ENCODE measurements at places on chromosomes 7 and 10.

GRCh38 chr7:11830582-11831155, 1.3 kb downstream of the THSD7A start:
- peak; percentile 6 for DNase-seq

DNA sequence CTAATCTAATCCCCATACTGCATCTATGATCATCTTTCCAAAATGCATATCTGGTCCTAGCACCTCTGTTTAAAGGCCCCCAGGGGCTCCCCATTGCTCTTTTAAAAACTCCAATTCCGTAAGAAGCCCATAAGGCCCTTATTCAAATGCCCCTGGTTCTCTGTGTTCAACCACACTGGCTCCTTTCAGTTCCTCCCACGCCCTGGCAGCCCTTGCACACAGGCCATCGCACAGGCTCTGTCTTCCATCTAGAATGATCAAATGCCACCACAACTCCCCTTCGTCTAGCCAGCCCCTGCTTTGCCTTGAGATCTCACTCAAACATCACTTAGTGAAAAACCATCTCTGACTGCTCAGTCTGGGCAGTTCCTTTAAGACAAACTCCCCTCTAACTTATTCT, 112.9 kb upstream of the LYZL2 start:
- no peak for DNase-seq

DNA sequence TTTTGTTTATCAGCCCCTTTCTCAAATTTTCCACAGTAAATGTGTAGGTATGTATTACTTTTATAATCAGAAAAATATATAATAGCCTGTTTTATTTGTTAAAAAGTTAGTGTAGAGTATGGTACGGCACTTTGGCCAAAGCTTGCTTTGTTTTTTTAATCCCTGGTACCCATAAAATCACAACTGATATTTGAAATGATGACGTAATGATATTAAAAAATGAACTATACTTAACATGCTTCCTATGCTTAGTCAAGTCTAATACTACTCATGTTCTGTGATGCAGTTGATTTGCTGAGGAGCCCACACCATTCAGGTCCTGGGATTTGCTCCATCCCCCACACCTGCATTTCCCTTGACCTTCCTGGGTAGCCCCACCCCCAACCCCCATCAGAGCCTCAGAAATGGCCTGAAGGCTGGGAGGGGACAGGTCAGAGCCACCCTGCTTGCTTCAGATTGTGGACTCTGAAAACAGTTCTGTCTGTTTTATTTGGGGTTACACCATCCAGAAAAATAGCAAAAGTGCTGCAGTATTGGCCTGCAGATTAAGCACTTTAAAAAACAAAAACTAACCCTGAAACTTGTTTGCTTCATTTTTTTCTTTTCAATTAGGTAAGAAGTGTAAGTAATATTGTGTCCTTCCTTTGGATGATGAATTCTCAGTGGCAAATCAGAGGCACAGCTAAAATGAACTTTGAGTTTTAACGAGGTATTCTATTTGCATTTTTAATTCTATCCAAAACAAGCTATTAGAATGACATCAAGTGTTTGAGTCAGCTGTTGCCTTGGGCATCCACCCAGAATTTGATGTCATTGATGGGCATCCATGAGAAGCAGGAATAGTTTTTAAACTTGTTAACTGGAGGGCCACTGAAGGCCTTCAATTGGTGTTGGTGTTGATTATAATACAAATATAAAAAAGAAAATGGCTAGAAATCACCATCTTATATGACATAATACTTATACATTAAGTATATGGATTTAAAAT, 23.3 kb downstream of the PLCE1 start:
- no peak for DNase-seq

DNA sequence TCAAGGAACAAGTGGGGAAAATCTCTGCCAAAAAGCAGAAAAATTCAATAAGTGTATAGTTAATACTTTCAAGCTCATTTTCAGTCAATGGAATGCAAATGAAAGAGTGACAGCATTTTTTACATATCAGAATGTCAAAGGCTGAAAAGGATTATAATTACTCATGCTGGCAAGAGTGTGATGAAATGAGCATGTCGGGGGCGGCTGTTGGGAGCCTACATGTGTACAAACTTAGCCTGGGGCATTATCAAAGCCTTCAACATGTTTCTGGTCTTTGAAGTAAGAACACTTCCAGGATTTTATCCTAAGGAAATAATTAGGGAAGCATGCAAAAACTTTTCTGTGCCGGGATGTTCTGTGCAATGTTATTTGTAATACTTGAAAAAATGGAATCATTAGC, 221.7 kb upstream of the LYZL1 start:
- no peak for DNase-seq

GRCh38 chr10:4073912-4074311, 288.9 kb upstream of the KLF6 start:
- DNase-seq, result peak; percentile 35

GRCh38 chr10:17665747-17666146, 21.8 kb downstream of the STAM start:
- DNase-seq, result peak; percentile 55

DNA sequence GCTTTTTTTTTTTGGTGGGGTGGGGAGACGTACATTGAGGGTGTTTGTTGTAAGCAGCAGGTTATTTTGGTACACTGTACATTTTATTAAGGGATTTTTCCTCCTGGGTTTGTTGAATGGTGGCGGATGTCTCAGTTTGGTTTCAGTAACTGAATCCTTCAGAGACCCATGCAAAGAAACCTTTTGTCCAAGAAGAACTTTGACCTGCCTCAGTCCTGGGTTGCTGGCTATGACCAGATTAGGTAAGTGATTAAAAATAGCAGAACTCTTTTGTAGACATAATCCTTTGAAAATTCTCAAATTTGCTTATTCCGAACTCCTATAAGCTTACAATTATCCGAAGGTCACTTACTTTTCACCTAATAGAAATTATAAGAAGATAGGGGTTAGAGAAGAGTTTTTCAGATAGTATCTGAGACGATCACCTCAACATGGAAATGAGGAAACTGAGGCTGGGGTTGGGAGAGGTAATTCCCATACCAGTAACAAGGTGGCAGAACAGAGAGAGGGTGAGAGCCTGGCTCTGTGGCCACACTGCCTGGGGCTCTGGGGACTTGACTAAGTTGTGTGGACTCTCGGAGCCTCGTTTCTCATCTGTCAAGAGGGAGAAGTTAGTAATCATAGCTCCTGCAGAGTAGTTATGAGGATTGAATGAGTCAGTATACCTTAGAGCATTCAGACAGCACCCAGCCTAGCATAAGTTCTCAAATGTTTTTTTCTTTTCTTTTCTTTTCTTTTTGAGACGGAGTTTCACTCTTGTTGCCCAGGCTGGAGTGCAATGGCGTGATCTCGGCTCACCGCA, 87.4 kb downstream of the CCNY start:
- peak; percentile 70 for DNase-seq

DNA sequence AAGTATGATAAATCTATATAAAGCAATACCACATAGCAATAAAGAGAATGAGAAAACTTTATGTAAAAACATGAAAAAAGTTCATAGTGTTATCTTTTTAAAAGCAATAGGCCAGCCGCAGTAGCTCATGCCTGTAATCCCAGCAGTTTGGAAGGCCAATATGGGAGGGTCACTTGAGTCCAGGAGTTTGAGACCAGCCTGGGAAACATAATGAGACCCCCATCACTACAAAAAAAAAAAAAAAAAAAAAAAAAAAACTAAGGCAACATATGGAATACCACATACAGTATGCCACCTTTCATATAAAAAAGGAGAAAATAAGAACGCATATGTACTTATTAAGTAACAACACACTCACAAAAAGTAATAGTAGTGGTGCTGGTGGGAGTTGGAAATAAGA, 52.8 kb downstream of the MICU1 start:
- DNase-seq, result no peak

DNA sequence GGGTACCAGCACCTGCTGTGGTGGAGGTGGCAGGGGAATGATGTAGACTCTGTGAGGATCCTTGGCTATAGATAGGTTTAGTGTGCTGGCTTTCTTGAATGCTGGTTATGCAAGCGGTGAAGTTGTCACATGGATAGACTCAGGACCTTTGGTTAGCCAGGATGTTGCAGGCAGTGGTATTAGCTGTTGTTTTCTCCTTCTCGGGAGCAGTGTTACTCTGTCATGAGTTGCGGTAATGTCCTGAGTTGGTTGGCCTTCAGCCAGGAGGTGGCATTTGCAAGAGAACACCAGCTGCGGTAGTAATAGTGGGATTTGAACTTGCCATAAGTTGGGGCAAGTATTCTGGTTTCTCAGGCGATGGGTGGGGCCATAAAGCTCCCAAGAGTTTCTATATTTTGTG, 10.8 kb downstream of the AGK start:
- no peak for DNase-seq

DNA sequence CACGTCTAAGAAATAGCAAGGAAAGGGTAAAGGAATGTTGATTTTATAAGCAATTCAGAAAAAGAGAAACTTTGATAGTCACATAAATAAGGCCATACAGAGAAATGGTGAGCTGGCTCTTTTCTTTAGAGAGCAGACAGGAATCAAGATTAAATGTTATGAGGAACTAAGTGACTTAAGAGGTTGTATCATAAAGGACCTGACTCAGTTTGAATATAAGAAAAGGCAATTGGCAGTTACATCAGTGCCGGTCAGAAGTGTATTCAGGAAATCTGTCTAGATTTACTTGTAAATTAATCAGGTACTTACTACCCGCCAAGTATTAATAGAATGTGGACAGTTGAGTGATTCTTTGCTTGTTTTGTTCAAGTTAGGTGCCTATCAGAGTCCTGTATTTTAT, 2.1 kb downstream of the MRPL32 start:
- DNase-seq, result no peak

GRCh38 chr7:118944271-118944670, 719.8 kb downstream of the ANKRD7 start:
- no peak for DNase-seq
